ENCODE measurements at places on chromosomes 11 and 22.
A peak's percentile ranks its signal among the peaks of the same experiment; 100 is the strongest.

DNA sequence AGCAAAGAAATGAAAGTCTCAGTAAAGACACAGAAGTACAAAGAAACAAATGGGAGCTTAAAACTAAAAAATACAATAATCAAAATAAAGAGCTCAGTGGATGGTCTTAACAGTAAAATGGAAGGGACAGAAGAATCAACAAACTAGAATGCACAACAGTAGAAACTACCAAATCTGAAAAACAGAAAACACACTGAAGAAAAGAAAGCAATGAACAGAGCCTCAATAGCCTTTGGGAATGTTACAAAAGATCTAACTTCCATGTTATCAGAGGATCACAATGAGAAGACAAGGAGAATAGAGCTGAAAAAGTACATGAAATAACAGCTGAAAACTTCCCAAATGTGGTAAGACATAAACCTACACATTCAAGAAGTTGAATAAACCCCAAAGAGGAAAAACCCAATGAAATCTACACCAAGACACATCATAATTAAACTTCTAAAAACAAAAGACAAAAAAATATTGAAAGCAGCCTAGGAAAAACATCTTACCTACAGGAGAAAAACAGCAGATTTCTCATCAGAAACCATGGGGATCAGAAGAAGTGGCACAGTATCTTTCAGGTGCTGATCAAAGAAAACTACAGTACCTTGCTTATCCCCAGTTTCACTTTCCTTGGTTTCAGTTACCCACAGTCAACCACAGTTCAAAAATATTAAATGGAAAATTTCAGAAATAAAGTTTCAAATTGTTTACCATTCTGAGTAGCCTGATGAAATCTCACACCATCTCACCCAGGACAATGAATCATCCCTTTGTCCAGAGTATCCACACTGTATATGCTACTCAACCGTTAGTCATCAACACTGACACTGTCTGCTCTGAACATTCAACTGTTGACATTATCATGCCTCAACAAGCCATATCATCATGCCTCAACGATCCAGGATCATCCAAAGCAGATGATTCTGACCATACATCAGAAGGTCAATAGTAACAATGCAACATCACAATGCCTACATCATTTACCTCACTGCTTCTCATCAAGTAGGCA, 22.2 kb downstream of the RRAS2 start:
- DNase-seq = no peak

DNA sequence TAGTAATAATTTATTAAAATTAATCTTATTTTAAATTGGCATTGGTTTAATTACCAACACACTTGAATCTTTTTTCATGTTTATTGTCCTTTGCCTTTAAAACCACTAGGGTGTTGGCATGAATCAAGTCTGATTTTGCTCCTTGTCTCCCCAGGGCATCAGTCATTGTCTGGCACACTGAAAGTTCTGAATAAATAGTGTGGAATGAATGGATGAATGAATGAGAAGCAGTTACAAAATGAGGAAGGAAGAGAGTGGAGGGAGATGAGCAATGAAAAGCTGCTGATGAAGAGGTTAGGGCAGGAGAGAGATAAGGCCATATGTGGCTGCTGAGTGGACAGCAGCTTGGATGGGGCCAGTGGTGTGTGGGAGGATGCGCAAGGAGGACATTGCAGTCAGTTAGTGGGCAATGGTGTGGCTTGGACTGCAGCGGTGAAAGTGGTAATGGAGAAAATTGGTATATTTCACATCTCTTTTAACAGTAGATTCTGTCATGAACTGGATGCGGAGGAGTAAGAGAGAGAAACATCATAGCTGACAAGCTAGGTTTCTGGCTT, 132.0 kb downstream of the SPON1 start:
- no peak for DNase-seq

- no peak for DNase-seq
These were observed 55.0 kb upstream of the ZBTB44 start for GRCh38 chr11:130369713-130370112.

GRCh38 chr11:43806976-43807375, 73.7 kb upstream of the ALKBH3 start:
- DNase-seq = no peak

DNA sequence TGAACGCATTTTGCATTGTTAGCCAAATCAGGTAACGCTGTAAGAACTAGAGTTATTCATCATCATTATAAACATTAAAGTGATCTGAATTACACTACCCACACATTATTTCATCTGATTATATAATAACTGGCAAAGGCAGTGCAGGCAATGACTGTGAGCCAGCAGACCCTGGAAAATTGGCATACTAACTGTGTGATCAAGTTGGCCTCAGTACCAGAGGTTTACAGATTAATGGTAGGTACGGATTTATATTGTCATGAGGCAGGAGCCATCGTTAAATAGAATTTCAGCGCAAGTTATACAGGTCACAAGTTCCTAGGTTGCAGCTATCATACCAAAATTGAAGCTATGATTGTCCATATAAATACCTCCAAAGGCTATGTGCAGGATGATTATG, 225.4 kb downstream of the CNTN5 start:
- no peak for DNase-seq

- no peak for DNase-seq
These were observed 31.1 kb upstream of the MN1 start for GRCh38 chr22:27832606-27833005.

DNA sequence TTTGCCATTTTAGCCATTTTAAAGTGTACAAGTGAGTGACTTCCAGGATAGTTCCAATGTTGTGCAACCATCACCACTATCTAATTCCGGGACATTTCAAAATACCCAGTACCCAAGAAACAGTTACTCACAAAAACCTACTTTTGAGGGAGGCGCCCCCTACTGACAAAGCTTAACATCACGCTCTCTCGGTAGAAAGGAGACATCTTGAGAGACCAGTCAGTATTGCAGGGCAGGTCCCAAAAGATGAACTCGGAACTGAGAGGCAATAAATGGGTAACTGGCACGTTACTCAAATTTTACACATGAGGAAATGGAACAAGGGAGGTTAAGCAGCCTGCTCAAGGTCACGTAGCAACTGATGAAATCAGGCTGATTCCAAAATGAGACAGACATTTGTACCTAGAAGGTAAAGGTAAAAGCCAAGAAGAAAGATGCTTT, 50.0 kb upstream of the POU2AF1 start:
- DNase-seq = peak; percentile 67

DNA sequence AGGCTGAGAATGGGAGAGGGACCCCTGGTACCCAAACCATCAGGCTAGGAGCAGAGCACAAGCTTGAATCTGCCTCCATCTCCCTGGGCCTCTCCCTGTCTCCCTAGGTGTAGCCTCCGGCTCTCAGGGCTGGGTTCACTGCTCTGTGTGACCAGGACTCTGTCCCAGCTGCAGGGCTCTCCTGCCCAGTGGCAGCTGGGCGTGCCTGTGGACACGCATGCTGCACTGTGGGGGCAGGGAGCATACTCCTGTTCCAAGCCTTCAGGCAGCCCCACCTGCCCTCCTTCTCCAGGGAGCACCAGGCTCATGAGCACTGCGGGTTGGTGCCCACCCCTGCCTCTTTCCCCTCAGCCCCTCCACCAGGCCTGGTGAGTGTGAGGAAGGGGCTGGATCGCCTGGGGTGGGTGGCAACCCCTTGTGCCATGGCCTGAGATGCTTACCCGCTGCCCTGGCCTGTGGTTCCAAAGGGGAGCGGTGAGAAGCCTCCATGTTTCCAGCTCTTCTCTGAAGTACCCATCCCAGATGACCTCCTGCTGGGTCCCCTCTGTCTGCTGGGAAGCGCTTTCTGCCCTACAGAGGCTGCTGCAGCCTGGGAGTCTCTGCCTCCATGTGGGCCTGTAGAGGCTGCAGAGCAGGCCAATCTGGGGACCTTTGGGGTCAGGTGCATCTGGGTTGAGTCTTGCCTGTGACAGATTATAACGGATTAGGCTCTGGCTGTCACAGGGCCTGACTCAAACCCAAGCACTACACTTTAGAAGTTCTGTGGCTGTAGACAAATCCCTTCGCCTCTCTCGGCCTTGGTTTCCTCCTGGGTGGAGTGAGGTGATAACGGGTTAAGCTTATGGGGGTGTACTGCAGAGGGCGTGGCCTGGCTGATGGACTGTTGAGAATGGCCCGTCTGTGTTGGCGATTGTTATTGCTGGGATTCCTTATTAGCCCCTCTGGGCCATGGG, 43.7 kb downstream of the WNT11 start:
- no peak for DNase-seq

GRCh38 chr11:106888386-106888785, 129.9 kb downstream of the GUCY1A2 start:
- DNase-seq = no peak

DNA sequence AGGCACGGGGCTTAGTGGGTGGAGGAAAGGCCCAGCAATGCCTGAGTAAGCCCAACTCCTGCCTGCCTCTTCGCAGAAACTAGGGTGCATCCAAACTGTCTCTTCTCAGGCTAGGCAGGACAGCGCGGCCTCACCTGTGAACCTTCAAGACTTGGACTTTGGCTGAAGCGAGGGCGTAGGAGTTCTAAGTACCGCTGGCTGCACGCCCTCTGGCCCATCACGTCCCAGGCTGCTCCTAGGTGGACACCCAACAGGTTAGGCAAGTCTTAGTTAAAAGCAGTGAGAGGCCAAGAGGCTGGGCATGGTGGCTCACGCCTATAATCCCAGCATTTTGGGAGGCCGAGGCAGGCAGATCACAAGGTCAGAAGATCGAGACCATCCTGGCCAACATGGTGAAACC, 1.8 kb upstream of the DDB2 start:
- no peak for DNase-seq

- DNase-seq = no peak
These were observed 16.0 kb downstream of the TNRC6B start for GRCh38 chr22:40193429-40194421.

DNA sequence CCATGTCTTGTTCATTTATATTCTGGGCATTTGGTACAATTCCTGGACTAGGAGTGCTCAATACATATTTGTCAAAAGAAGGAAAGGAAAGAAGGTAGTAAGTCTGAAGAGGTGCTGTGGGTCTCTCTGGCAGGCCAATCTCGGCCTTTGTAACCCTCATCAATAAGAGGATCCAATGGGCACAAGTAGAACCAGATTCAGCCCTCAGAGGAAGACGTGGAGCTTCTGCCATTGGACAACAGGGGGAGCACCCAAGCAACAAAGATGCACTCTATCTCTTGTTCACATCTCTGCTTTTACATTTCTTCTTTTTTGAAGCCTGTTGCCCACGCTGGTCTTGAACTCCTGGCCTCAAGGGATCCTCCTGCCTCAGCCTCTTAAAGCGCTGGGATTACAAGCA, 2.2 kb upstream of the VPS11 start:
- peak; percentile 56 for DNase-seq

- no peak for DNase-seq
These were observed 161.6 kb downstream of the CEP164 start for GRCh38 chr11:117488996-117489952.

GRCh38 chr11:14270690-14271542, 88.1 kb downstream of the RRAS2 start:
- DNase-seq = peak; percentile 88

- no peak for DNase-seq
These were observed 46.6 kb downstream of the LRRC32 start for GRCh38 chr11:76623884-76624419.

DNA sequence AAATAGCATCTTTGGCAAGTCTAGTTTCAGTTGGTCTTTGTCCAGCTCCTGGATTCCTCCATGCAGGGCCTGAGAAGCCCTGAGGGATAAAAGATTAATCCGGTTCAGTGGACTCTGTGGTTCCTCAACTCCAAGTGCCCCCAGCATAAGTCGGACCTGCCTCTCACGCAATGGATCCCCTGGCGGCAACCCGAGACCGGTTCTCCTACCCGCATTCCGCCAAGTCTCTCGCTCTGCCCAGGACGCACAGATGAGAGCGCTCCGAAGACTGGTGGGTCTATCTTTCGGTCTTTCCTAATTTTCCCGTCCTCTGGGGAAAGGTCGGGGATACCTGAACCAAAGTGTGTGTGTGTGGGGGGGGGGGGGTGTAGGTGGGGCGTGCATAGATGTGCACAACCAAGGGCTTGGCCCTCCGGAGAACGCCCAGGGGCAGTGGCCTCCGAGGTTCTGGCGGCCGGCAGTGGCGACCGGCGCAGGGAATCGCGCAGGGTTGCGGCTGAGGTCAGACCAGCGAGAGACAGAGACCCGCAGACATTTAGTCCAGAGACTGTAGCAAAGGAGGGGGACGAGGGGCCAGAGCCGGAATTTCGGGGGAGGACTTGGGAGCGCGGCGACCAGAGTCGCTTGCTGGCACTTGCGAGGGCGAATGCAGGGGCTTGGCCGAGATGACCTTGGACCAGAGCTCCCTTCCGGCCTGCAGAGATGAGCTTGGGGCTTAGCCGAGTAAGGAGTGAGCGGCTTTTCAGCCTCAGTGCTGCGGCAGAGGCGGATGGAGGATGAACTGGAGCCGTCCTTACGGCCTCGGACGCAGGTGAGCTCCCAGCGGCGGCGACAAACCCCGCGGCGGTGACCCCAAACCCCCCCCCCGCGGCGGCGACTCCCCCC, 712 bp upstream of the SLC2A11 start:
- peak; percentile 62 for DNase-seq

GRCh38 chr11:6664551-6664950, 8.9 kb upstream of the DCHS1 start:
- DNase-seq = no peak

GRCh38 chr11:65540290-65541092, 15.6 kb downstream of the SCYL1 start:
- DNase-seq = peak; percentile 88

- no peak for DNase-seq
These were observed 306.3 kb upstream of the ANO3 start for GRCh38 chr11:26025676-26026075.

DNA sequence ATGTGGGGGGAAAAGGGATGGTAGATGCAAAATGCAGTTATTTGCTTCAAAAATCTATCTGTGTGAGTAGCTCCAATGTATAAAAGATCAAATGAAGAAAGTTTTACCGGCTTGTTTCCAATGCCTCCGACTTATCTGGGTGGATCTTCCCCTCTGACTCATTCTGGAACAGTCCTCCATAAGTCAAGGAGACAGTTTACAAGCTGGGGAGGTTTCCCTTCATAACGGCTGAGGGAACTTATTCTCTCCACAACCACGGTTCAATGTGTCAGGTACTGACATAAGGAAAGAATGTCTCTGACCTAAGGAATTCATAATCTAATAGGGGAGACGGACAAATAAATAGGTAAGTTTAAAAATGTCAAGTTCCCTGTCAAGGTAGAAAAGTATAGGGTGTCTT, 49.7 kb upstream of the BIRC3 start:
- DNase-seq = no peak
